Activated CD4-positive, alpha-beta T cell treated with anti-CD3 and anti-CD28 coated beads for 36 hours (primary cell): ENCODE measurements at places on chromosomes 2 and 18. TPM values are rescaled to one million over a fixed set of nuclear protein-coding genes. Genes with fewer than 3 reads are reported as not detected.

Gene ATOH8
- total RNA-seq, result not detected

Gene CTNNA2
- total RNA-seq, result not detected

Gene ABHD1
- 0.39 TPM for total RNA-seq

Gene HOXD9
- total RNA-seq, result not detected

- no peak overlapping the region for H3K27ac ChIP-seq
- H3K36me3 ChIP-seq, result peaks cover 29% of the 10 kb centered on the region
- no peak overlapping the region for H3K4me3 ChIP-seq
- H3K4me1 ChIP-seq, result peaks cover 47% of the 10 kb centered on the region
These were observed 134.1 kb downstream of the FAM210A start for GRCh38 chr18:13592246-13592645.

DNA sequence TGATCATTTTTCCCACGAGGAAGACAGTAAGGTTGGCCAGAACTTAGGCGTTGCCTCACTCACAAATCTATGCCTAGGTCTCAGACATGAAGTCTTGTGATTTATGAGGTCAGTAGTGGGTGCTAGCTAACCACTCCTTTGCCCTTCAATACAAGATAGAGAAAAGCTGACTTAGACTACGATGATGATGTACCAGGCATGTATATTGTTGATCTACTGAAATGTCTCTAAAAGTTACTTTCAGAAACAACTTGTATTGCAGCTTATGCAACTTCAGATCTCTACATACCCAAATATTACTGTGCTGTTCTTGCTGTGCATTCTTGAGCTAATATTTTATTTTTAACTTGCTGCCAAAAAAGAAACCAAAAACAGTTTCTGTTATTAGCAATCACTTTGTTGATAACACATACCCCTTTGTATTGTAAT lies 30.6 kb downstream of the MAPRE2 start:
- H3K4me1 ChIP-seq, result peaks cover 43% of the 10 kb centered on the region
- no peaks in the 10 kb centered on the region for H3K27me3 ChIP-seq
- no peak for DNase-seq
- H3K36me3 ChIP-seq, result peaks cover 26% of the 10 kb centered on the region

GRCh38 chr2:128901572-128902391 lies 583.1 kb upstream of the HS6ST1 start:
- no peaks in the 10 kb centered on the region for H3K36me3 ChIP-seq
- no peak overlapping the region for H3K4me3 ChIP-seq
- no peak for DNase-seq
- no peaks in the 10 kb centered on the region for H3K4me1 ChIP-seq
- H3K27ac ChIP-seq, result no peak overlapping the region

- no peak overlapping the region for H3K27ac ChIP-seq
- H3K36me3 ChIP-seq, result no peaks in the 10 kb centered on the region
- no peak overlapping the region for H3K4me3 ChIP-seq
These were observed 20.9 kb downstream of the SEPTIN10 start for GRCh38 chr2:109592905-109593304.

DNA sequence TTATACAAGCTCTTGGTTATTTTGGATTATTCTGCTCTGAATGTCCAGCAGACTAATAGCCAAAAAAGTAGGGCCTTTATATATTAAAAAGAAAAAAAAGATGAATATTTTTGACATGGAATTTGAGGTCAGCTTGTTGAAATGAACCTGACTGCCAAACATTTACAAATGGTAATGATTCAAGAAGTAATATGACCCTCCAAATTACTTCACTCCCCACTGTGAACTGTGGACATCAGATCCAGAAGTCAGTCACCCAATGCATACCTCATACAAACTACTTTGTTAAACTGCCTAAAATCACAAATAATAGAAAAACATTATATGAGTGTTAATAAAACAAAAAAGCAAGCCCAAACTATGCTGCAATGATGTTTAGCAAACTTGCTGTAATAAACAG lies 10.0 kb downstream of the EPG5 start:
- peaks cover 35% of the 10 kb centered on the region for H3K36me3 ChIP-seq
- no peak overlapping the region for H3K4me3 ChIP-seq
- peaks cover 43% of the 10 kb centered on the region for H3K4me1 ChIP-seq
- no peaks in the 10 kb centered on the region for H3K27me3 ChIP-seq
- DNase-seq, result no peak
- no peak overlapping the region for H3K27ac ChIP-seq

DNA sequence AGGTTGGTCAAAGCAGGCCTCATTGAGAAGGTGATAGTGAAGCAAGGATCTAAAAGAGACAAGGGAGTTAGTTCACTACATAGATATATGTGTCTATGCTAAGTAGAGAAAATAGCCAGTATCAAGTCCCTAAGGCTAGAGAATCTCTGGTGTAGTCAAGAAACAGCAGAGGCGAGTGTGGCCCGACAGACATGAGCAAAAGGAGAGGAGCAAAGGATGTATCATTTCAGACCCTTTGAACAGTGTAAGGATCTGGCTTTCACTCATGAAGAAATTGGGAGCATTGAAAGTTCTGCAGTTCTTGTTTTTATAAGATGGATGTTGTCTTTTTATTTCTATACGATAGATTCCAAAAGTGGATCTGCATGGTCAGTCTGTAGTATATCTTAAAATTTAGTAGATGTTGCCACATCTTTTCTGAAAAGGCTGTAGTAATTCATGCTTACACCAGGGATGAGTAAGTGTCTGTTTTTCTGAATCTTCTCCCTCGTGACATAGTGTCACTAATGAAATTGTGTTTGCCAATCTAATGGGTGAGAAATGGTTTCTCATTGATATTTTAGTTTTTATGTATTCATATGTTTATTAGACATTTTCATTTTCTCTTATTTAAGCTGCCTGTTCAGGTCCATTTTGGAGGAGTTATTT lies 18.8 kb downstream of the SP100 start:
- H3K27me3 ChIP-seq, result no peaks in the 10 kb centered on the region
- no peak for DNase-seq
- H3K27ac ChIP-seq, result peak overlapping the region; percentile 16
- H3K4me3 ChIP-seq, result no peak overlapping the region
- peaks cover 57% of the 10 kb centered on the region for H3K4me1 ChIP-seq

DNA sequence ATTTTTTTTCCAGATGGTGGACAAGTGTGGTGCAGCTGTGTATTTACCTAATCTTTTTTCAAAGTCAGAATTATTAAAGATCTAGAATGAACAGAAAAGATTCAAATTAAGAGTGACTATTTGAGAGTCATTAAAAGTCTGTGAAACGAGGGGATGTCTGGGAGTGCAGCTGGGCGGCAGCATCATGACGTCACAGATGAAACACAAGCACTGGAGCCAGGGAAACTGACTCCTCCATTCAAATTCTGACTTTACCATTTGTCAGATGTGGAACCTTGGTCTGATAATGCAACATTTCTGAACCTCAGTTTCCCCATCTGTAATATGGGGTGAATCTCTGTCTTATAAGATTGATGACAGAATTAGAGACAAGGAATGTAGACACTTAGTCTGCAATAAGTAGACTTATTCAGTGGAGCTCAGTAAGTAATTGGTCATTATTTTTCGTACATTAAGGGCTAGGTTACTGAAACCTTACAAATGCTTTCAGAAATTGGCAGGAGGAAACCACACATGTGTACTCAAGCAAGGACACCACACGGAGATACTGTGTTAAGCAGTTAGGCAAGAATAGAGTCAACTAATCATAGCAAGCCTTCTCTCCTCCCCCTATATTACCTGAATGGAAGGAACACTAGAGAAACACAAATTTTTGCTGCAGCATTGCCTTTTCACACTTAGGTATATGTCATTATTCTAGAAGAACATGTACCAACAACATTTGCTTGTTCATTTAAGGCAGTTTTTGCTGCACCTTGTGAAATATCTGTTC lies 27.8 kb upstream of the CXXC1 start:
- H3K4me1 ChIP-seq, result no peaks in the 10 kb centered on the region
- no peak for DNase-seq
- no peak overlapping the region for H3K4me3 ChIP-seq
- H3K27ac ChIP-seq, result no peak overlapping the region
- peaks cover 5% of the 10 kb centered on the region for H3K27me3 ChIP-seq

DNA sequence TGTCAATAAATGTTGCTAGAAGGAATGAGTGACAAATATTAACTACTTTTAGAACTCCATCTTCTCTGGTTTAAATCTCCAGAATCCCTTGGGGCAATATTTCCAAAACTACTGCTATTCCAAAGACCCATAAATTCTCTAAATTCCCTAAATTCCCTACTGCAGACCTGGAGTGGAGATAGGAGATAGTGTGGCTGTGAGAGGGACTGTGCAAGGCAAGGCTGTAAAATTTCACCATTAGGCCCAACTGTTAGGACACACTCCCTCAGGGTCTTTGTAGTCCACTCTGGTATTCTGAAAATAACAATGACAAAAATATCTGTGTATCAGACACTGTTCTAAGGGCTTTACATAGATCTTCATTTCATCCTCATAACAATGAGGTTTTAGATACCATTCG lies 67.9 kb downstream of the MYL12B start:
- peaks cover 10% of the 10 kb centered on the region for H3K27me3 ChIP-seq

DNA sequence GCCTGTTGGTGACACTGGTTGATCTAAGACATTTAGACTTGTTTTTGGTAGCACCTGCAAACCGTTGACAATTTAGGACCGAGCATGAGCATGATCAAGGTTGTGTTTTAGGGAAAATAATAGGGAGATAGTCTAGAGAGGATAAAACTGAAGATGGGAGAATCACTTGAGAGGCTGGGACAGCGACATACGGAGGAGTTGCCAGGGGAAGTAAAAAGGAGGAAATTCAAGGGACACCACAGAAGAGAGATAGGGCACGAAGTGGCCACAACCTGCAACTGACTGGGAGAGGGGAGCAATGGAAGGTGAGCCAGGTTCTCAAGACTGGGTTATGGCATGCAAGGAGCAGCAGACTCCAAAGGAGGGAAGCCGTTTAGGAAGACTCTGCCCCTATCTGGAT lies 1.4 kb upstream of the ATP8B1 start:
- H3K4me3 ChIP-seq, result no peak overlapping the region
- no peak for DNase-seq
- no peaks in the 10 kb centered on the region for H3K36me3 ChIP-seq
- H3K4me1 ChIP-seq, result peaks cover 14% of the 10 kb centered on the region
- no peak overlapping the region for H3K27ac ChIP-seq

DNA sequence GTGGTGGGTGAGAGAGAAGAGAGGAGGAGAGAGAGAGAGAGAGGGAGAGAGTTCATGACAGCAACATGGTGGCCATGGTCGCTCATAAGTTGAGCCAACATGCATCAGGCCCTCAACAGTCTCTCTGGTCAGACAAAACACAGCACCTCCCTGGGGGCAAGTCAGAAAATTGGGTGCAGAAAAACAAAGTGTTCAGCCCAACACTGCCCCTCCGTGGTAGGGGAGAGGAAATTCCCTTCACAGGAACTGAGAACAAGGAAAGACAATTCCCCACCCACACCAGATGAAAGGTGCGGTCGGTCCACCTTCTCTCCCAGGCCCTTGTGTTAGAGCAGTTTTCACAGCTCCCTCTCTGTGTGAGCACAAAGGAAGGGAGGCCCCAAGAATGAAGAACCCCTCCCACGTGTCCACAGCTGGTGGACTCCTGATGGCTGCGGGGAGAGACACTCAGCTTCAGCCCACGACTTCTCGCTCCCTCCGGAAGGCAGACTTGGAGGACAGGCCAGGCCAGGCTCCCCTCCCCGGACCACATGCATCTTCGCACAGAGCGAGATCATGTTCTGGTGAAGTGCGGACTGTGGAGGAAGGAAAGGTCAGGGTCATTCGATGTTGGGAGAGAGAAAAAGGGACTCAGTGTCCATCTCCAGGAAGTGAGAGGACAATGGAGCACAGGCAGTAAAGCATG lies 181.7 kb downstream of the ANAPC1 start:
- no peak overlapping the region for H3K27ac ChIP-seq
- peaks cover 51% of the 10 kb centered on the region for H3K4me1 ChIP-seq
- peaks cover 19% of the 10 kb centered on the region for H3K27me3 ChIP-seq
- H3K4me3 ChIP-seq, result no peak overlapping the region

GRCh38 chr2:85826990-85827878 lies 61.6 kb downstream of the ST3GAL5 start:
- no peaks in the 10 kb centered on the region for H3K27me3 ChIP-seq
- H3K4me3 ChIP-seq, result no peak overlapping the region
- no peaks in the 10 kb centered on the region for H3K36me3 ChIP-seq
- DNase-seq, result peak; percentile 90

DNA sequence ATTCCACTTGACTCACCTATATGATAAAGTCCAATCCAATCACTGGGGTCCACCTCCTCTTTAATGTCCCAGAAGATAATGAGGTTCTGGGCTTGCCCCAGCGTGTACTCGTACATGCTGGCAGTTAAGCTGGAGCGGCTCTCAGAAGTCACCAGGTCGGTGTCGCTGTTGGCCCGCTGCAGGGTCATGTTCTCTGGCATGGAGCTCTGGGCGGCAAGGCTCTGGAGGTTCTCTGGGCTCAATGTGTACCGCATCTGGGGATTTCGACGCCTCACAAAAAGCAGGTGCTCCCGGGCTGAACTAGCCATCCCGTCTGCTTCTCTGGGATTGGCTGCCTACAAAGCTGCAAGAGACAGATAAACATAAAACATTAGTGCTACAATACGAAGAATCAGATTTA lies 206.4 kb upstream of the CCDC150 start:
- peaks cover under 1% of the 10 kb centered on the region for H3K4me1 ChIP-seq
- peaks cover 8% of the 10 kb centered on the region for H3K27me3 ChIP-seq
- DNase-seq, result no peak
- no peaks in the 10 kb centered on the region for H3K36me3 ChIP-seq
- no peak overlapping the region for H3K4me3 ChIP-seq

DNA sequence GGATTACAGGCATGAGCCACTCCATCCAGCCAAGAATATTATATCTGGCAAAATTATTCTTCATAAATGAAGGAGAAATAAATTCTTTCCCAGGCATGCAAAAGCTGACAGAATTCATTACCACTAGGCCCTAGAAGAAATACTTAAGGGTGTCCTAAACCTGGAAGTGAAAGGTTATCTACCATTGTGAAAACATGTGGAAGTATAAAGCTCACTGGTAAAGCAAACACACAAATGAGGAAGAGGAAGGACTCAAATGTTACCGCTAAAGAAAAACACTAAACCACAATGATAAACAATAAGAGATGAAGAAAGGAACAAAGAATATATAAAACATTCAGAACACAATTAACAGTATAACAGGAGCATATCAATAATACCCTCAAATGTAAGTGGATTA lies 171.8 kb downstream of the CAMKMT start:
- H3K4me3 ChIP-seq, result no peak overlapping the region
- peaks cover 9% of the 10 kb centered on the region for H3K36me3 ChIP-seq
- H3K4me1 ChIP-seq, result no peaks in the 10 kb centered on the region
- no peaks in the 10 kb centered on the region for H3K27me3 ChIP-seq
- DNase-seq, result no peak

DNA sequence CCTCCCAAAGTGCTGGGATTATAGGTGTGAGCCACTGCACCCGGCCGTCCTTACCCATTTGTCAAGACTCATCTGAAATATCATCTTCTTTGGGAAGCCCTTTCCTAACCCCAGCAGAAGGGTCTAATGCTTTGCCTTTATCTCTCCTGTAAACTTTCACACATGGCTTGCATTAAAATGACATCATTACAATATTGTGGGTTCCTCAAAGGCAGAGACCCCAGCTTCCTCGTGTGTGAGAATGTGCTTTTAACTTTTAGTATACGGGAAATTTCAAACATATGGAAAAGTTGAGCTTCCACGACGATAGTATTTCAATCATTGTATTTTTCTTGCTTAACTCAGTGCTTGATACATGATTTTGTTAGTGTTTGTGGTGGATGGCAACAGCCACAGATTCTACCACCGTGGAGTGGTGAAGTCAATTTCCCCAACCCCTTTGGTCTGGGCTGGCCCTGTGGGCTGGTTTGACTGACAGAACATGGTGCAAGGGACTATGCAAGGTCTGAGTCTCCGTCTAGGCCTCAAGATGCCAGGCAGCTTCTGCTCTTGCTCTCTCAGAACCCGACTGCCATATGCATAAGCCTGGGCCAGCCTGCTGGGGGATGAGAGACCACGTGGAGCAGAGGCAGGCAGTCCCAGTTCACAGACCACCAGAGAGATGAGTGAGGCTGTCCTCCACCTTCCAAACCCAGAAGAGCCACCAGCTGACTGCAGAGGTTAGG lies 39.9 kb downstream of the NGEF start:
- H3K27ac ChIP-seq, result no peak overlapping the region
- peaks cover 4% of the 10 kb centered on the region for H3K27me3 ChIP-seq
- no peak for DNase-seq
- H3K36me3 ChIP-seq, result no peaks in the 10 kb centered on the region
- H3K4me1 ChIP-seq, result no peaks in the 10 kb centered on the region
